Islet precursor cell (in vitro differentiated cells): ENCODE measurements at places on chromosomes 1 and 21.

GRCh38 chr1:209845408-209845725 lies 17.6 kb downstream of the UTP25 start:
- DNase-seq = no peak

DNA sequence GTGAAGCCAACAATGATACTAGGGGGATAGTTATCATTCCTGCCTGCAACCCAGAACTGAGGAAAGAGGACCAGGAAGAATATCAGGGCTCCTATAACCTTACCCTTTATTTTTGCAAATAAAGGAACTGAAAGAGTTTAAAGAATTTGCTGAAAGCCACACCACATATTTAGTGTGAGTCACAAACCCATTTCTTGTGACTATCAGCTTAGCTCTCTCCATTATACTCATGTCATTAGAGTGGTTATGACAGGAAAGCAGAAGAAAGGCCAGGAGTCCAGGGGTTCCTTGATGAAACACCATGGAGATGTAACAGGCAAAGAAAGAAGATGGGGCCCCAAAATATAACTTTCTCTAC lies 141.1 kb upstream of the SAMSN1 start:
- no peak for DNase-seq

GRCh38 chr1:40122855-40123254 lies 25.8 kb upstream of the PPT1 start:
- DNase-seq = no peak

GRCh38 chr1:59678040-59678439 lies 136.7 kb upstream of the HOOK1 start:
- DNase-seq = no peak

DNA sequence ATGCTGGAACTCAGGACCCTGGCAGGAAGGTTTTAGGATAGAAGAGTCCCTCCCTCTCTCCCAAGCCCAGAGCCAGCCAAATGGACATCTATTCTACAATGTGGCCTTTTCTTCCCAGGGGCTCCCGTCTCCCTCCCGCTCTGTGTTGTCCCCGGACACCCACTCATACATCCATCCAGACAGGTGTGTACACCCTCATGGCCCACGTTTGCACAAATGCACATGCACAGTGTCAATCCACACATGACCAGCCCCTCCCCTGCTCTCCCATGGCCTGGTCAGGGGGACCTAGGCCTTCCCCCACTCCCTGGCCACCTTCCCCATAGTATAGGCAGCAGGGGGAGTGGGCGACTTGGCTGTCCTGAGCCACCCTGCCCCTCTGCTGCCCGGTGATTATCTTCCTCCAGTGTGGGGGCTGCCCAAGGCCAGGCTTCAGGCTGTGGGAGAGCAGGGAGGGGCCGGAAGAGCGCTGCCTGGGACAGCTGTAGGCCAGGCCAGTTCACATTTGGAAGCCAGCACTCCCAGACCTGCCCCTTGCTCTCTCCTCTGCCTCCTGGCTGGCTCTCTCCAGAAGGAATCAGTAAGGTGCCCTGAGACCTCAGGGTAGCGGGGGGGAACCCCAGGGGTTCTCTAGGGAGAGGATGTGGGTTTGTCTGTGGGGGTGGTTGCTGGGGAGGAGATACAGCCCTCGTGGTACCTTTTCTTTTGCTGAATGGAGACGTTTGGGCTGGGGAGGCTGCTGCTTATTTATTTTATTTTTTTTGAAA lies 4.1 kb upstream of the PTPN7 start:
- DNase-seq = no peak

DNA sequence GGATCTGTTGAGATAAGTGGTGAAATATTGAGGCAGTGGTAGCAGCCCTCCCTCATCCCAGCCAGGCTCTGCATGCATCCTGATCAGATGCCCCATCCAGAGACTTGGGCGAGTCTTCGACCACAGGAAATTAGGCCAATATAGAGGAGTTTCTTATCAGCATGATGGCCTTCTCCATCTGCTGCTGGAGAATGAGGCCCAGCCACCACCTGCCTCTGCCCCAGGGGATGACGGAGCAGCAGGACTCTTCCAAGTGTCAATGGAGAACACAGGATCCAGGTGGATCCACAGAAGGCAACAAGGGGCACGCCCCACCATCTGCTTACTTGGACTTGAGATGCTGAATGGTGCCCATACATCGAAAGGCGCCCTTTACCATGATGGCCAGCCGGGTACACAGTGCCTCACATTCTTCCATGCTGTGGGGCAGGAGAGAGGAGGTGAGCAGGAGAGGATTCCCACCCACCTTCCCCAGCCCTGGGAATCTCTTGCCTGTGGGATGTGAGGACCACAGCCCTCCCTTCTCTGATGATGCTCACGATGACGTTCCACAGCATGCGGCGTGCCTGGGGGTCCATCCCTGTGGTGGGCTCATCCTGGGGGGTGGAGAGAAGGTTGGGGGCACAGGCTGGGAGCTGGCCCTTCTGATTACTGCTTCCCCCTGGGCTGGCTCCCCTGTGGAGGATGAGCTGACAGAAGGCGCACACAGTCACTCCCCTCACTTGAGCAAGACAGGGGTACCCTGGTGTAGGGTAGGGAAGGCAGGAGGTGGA lies 91.5 kb upstream of the GCLM start:
- DNase-seq = no peak

DNA sequence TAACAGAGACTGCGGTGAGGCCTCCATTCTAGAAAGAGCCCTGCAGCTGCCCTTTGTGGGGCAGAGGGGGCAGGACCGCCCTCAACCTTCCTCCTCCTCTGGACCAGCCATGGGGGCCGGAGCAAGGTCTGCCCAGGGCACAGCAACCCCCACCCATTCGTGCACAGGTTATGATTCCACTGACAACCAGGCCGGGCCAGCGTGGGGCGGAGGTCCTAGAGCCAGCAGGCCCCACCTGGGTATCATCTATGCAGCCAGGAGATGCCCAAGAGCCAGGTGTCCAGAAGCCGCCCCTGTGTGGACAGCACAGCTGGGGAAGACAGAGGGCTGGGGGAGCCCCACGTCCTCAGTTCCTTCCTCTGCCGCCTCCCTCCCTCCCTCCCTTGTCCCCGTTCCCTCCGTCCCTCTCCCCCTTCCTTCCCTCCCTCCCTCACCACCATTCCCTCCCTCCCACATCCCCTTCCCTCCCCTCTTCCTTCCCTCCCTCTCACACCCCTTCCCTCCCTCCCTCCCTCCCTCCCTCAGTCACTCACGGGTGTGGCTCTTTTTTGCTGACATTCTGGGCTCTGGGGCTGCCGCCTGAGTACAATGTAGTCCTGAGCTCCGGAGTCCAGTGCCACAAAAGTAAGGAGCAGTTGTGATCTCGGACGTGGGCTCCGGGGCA lies 12.3 kb downstream of the RNF223 start:
- no peak for DNase-seq

- no peak for DNase-seq
Observed at GRCh38 chr1:209400351-209401220, 182.9 kb upstream of the CAMK1G start.

GRCh38 chr1:66336641-66336990 lies 197.3 kb upstream of the SGIP1 start:
- DNase-seq = no peak

DNA sequence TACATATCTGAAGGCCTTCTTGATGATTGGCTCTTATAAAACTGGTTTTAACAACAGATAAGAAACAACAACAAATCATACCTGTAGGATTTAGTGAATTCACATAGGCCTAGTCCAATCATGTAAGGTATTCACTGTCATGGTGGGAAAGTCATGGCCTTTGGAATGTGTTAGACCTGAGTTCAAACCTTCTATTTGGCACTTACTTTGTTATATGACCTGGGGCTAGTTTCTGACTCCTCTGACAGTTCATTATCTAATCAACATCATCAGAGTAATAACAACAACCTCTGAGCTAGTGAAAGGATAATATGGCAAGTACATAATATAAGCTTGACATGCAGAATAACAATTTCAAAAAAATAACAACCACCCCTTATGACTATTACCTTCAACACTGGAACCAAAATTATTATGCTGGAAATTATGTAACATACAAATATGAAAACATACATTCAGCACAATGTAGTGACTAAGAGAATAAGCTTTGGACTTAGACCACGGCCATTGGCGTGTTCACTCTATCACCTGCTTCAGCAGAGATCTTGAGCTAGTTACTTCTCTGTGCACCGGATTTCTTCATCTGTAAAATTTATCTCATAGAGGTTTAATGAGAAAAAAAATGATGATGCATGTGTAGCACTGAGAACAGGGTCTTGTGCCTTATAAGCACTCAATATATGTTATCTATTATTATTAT lies 597.6 kb downstream of the LMO4 start:
- DNase-seq = no peak

DNA sequence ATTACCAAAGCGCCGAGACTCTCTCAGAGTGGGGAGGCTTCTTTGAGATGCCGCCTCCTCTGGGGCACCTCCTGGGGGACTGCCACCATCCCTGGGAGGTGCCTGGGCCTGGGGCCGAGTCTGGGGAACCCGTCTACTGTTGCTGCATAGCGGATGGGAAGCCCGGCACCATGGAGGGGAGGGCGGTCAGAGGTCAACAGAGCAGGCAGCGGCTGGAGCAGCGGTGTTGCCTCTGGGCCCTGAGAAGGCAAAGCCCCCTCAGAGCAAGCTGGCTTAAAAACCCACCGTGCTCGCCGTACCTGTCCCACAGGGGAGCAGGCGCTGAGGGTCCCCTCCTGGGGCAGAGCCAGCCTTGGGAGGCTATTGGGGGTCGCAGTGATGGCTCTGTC lies 62.0 kb downstream of the ARHGEF16 start:
- no peak for DNase-seq

DNA sequence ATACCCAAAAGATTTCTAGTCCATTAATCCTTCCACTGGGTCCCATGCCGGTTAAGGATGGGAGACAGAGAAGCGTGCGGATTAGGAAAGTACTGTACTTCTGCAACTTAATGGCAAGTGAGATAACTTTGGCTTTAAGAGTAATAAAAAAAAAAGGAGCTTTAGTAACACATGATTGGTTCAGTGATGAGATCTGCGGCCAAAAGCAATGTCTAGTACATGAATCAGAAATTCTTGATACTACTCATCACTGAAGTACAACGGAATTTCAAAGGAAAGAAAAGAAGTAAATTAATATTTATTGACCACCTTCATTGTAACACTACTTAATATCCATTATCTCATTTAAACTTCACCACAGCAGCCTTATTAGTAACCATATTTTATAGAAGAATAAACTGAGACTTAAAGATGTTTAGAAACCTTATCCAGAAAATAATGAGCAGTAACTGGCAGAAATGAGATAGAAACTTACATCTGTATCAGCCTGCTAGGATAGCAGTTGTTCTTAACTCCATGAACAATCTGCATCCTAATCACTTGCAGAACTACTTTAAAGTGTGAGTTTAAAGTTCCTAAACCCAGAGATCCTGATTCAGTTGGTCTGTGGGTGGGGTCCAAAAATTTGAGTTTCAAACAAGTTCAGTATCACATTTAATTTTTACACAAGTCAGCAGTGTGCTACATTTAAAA lies 14.1 kb upstream of the NUF2 start:
- no peak for DNase-seq

GRCh38 chr21:41371685-41372030 lies 9.8 kb downstream of the MX2 start:
- DNase-seq = peak; percentile 25

DNA sequence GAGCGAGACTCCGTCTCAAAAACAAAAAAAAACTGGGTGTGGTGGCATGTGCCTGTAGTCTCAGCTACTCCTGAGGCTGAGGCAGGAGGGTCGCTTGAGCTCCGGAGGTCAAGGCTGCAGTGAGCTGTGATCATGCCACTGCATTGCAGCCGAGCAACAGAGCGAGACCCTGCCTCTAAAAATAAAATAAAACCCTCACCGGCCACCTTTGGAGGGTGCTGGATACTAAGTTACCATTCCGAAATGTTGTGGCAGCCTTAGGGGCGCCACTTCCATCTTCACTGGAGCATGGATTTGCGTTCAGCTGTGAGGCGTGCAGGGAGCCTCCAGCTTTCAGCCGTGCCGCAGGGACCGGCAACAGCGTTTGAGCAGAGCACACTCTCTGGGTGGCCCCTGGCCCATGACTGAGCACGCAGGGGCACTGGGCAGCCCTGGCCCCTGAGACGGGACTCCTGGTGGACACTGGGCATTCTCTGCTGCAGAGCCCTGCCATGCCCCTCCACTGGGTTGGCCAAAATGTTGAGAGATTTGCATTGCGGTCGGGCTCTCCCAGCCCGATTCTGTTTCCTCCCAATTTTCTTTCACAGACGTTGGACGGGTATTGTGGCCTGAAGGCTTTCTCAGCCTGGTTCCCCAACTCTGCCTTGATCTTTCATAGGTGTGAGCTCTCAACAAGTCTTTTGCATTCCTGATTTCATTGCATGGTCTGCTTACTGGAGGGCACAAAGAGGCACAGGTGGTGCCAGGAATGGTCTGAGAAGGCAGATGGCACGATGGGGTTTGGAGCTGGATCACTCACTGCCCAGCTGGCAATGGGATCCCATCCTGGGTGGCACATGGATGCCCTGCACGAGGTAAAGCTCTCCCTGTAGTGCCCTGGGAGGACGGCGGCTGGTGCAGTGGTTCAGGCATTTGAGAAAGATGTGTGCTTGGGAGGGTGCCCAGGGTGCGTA lies 5.8 kb upstream of the CFAP74 start:
- no peak for DNase-seq
